Heart right ventricle (tissue), 16 donors: ENCODE measurements at places on chromosomes 16 and 17. TPM values are rescaled to one million over a fixed set of nuclear protein-coding genes. Genes with fewer than 3 reads are reported as not detected.

Gene PABPN1L
- total RNA-seq, result not detected

- H3K27ac ChIP-seq, result no peak overlapping the region
- H3K4me1 ChIP-seq, result peaks cover 27% of the 10 kb centered on the region
- peaks cover 33% of the 10 kb centered on the region for H3K27me3 ChIP-seq
- no peak overlapping the region for H3K4me3 ChIP-seq
Observed at GRCh38 chr17:30234296-30234695, 1.2 kb downstream of the SLC6A4 start.

DNA sequence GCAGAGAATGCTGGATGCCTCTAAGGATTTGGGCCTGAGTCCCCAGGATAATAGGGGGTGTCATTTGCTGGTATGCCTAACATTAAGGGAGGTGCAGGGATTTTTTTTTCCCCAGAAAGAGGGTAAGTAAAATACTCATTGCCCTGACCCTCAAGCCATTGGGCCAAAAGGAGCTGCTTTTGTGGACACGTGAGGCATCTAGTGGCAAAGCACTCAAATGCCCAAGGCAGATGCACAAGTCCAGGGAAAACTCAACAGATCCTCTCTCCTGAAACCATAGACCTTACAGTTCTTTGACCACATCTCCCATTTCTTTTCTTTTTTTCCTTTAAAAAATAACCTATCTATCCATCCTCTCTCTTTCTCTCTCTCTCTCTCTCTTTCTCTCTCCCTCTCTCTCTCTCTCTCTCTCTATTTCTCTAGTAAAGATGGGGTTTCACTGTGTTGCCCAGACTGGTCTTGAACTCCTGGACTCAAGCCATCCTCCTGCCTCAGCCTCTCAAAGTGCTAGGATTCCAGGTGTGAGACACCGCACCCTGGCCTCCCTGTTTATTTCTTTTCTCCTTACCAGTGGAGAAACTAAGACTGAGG is 11.8 kb downstream of the IRX5 start:
- peaks cover 51% of the 10 kb centered on the region for H3K27me3 ChIP-seq
- no peak overlapping the region for H3K4me3 ChIP-seq
- no peak for DNase-seq
- H3K4me1 ChIP-seq, result peaks cover 20% of the 10 kb centered on the region

Gene TMEM238L
- total RNA-seq, result not detected

- H3K4me1 ChIP-seq, result peaks cover 28% of the 10 kb centered on the region
- H3K27me3 ChIP-seq, result no peaks in the 10 kb centered on the region
- DNase-seq, result no peak
Observed at GRCh38 chr17:75205793-75206163, 299 bp downstream of the NUP85 start.

GRCh38 chr16:86042996-86043725 is 144.2 kb downstream of the IRF8 start:
- peaks cover 67% of the 10 kb centered on the region for H3K27me3 ChIP-seq
- H3K4me3 ChIP-seq, result no peak overlapping the region
- DNase-seq, result no peak
- H3K27ac ChIP-seq, result no peak overlapping the region
- H3K4me1 ChIP-seq, result no peaks in the 10 kb centered on the region
- no peaks in the 10 kb centered on the region for H3K36me3 ChIP-seq

- H3K27ac ChIP-seq, result no peak overlapping the region
- no peak for DNase-seq
- no peaks in the 10 kb centered on the region for H3K36me3 ChIP-seq
- no peak overlapping the region for H3K4me3 ChIP-seq
- H3K27me3 ChIP-seq, result no peaks in the 10 kb centered on the region
- peaks cover 29% of the 10 kb centered on the region for H3K4me1 ChIP-seq
Observed at GRCh38 chr17:27257031-27257357, 36.9 kb upstream of the WSB1 start.

DNA sequence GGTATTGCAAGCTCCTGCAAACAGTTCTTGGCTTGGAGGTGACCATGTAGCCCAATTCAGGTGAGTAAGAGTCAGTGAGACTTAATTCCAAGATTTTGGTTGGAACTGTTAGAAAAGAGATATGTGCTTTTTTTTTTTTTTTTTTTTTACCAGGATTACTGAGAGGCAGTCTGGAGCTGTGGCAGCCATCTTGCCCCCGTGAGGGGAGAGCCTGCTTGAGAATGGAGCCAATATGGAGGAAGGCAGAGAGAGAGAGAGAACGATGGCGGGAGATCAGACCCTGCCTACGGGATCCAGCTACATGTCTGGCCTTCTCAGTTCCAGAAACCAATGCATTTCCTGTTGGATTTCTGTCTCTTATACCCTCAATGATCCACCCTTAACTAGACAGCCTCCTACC is 97.8 kb downstream of the MYH11 start:
- H3K4me1 ChIP-seq, result no peaks in the 10 kb centered on the region
- no peak overlapping the region for H3K27ac ChIP-seq
- DNase-seq, result no peak
- H3K4me3 ChIP-seq, result no peak overlapping the region

Gene PRCD
- total RNA-seq, result 2.6 TPM

Gene SULT1A2
- total RNA-seq, result 1.1 TPM

- no peak for DNase-seq
- no peaks in the 10 kb centered on the region for H3K36me3 ChIP-seq
- no peak overlapping the region for H3K4me3 ChIP-seq
- no peaks in the 10 kb centered on the region for H3K27me3 ChIP-seq
- no peak overlapping the region for H3K27ac ChIP-seq
- no peaks in the 10 kb centered on the region for H3K4me1 ChIP-seq
Observed at GRCh38 chr17:22265807-22266206, 573.5 kb downstream of the KCNJ18 start.

GRCh38 chr17:9072696-9073339 is 51.5 kb downstream of the NTN1 start:
- H3K27ac ChIP-seq, result peak overlapping the region; percentile 69
- no peak overlapping the region for H3K4me3 ChIP-seq
- peak; percentile 76 for DNase-seq
- no peaks in the 10 kb centered on the region for H3K27me3 ChIP-seq

Gene KRTAP16-1
- total RNA-seq, result not detected

- DNase-seq, result no peak
- H3K27ac ChIP-seq, result no peak overlapping the region
- no peak overlapping the region for H3K4me3 ChIP-seq
- no peaks in the 10 kb centered on the region for H3K27me3 ChIP-seq
Observed at GRCh38 chr16:84053237-84053636, 10.6 kb upstream of the SLC38A8 start.

Gene RHBDL3
- 0.32 TPM for total RNA-seq

DNA sequence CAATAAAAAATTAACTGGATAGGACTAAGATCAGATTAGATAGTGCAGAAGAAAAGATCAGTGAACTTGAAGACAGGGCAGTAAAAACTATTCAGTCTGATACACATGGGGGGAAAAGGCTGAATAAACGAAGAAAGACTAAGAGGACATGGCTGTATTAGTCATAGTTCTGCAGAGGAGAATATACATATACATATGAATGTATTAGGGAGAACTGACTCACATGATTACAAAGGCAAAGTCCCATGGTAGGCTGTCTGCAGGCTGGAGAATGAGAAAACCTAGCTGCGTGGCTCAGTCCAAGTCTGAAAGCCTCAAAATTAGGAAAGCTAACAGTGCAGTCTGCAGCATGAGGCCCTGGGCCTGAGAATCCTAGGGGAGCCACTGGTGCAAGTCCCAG is 98.2 kb upstream of the GNAO1 start:
- no peaks in the 10 kb centered on the region for H3K4me1 ChIP-seq
- no peak overlapping the region for H3K27ac ChIP-seq
- H3K36me3 ChIP-seq, result no peaks in the 10 kb centered on the region
- no peak overlapping the region for H3K4me3 ChIP-seq
- no peaks in the 10 kb centered on the region for H3K27me3 ChIP-seq

Gene SBK1
- total RNA-seq, result 5.2 TPM

Gene C16orf54
- 0.76 TPM for total RNA-seq
